Activated CD8-positive, alpha-beta memory T cell treated with anti-CD3 and anti-CD28 coated beads for 36 hours (primary cell): ENCODE measurements at places on chromosomes 7 and 10. TPM values are rescaled to one million over a fixed set of nuclear protein-coding genes. Genes with fewer than 3 reads are reported as not detected.

KLF14 gene
- total RNA-seq, result not detected

RPS24 gene
- total RNA-seq, result 1,848 TPM

MYPN gene
- not detected for total RNA-seq

SKIDA1 gene
- 0.25 TPM for total RNA-seq

GDF2 gene
- total RNA-seq, result not detected
